ENCODE measurements at places on chromosomes 6 and 20.

DNA sequence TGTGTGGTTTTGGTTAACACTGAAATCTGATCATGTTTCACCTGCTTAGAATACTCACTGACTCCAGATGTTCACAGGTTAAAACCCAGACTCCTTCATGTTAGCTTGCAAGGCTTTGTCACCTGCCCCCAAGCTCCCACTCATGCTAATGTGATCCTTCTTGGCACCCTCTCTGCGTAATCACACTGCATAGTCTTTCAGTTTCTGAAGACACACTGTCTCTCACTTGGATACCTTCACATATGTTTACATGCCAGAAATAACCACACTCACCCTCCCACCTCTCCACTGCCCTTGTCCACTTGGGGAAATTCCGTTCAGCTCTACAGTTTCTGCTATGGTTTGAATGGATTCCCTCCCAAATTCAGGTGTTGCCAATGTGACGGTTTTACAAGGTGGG is 234.7 kb upstream of the SASH1 start:
- no peak for DNase-seq

- DNase-seq = no peak
Measured at GRCh38 chr20:9186396-9186795, 117.5 kb downstream of the PLCB4 start.

DNA sequence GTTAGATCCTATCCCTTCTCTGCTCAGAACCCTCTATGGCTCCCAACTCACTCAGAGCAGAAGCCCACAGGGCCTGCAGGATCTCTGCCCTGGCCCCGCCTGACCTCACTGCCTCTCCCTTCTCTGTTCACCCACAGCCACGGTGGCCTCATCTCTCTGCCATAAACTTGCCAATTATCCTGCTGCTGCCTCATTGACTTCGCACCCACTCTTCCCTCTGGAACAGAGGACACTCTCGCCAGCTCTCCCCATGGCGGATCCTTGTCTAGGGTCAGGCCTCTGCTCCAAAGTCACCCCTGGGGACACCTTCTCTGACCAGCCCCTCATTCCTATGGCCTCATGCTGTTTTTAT is 86.4 kb downstream of the CEBPB start:
- DNase-seq = no peak

DNA sequence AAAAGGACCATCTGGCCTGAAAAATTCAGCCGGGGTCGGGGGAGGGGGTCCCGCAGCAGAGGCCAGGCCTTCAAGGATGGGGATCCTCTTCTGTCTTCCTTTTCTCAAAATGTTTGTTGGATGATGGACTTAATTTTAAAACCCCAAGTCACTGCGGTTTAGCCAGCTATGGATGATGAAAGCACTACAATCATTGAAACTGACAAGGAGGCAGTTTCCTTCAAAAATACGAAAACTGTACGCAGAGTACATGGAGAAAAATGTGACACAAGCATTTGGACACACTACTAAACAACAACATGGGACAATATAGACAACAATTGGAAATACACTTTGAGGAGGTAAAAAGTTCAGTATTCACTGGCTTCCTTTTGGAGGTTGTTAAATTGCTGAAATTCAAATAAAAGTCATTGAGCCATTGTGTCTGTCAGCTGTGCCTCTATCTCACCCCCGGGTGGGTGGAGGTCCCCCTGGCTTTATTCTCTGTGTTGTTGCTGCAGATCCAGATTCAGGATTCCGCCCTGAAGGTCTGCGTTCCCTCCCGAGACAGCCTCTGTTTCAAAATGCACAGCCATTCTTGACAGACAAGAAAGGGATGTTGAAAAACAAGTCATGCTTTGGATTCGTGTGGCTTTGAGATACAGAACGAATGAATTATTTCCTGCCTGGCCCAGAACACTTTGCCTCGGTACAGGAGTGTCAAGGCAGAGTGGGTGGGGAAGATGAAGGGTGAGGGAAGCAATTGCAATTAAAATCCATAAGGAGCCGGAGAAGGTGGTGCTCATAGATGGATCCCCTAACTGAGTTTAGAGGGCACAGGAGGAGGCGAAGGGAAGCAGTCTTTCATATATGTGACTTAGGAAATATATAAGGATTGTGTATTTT is 118.2 kb downstream of the TTLL2 start:
- DNase-seq = no peak

GRCh38 chr20:61806995-61807394 is 258.7 kb downstream of the TAF4 start:
- no peak for DNase-seq

DNA sequence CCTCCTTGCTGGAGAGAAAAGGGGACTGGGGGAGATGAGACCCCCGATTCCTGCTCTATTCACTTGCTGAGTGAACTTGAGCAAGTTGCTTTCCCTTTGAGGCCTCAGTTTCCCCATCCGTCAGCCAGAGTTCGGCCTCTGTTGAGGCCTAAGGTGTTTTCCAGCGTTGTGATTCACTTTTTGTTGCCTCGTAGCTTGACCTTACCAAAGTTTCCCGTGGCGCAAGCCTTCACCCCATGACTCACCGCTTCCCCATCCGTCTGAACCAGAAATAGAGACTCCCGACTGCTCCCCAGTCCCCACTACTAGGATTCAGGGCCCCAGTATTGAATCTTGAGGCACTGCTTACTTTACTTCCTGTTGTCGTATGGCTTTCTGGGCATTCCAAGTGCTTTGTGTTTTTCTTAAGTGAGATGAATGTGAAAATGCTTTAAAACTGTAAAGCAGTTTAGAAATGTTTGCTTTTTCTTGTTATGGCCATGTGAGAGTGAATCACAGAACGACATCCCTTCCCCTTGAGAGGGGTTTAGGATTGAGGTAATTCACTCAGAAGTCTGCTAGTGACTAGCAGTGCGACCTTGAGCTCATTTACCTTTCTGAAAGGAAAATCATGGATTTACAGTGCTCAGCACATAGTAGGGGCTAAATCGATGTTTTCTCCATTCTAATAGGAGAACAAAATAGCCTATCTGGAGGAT is 1.2 kb downstream of the CHMP4B start:
- peak; percentile 78 for DNase-seq

GRCh38 chr6:43490523-43490939 is 13.2 kb downstream of the TJAP1 start:
- peak; percentile 56 for DNase-seq

- DNase-seq = peak; percentile 87
Measured at GRCh38 chr6:52598123-52598823, 21.4 kb upstream of the TRAM2 start.

DNA sequence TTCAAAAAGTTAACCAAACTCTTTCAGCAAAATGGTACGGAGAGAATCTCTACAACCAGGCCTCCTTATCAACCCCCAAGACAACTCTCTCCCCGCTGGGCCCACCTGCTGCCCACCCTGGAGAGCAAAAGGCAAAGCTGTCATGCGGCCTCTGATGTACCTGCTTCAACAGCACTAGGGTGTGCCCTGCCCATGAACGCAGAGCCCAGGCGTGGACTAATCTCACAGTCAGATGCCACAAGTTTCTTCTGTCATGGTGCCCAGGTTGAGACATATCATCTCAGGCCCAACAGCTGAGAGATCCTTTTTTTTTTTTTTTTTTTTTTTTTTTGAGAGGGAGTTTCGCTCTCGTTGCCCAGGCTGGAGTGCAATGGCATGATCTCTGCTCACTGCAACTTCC is 26.3 kb downstream of the SLC2A4RG start:
- DNase-seq = no peak

GRCh38 chr20:62259294-62259565 is 20.9 kb downstream of the OSBPL2 start:
- DNase-seq = no peak

GRCh38 chr6:129749749-129750120 is 39.8 kb upstream of the ARHGAP18 start:
- peak; percentile 48 for DNase-seq

DNA sequence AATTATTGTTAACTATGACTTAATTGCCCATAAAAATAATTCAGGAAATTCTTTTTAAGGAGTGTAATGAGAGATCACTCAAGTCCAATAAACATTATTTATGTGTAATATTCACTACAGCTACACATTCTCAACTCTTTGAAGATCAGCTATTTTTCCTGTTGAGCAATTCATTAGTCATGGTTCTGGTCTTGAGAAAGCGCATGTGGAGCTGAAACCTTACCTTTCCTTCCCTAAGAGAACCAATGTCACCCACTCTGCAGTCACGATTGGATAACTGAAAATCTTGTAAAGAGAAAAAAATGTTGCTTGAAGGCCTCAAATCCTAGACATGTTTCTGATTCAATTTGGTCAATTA is 736.9 kb upstream of the MARCKS start:
- peak; percentile 61 for DNase-seq

DNA sequence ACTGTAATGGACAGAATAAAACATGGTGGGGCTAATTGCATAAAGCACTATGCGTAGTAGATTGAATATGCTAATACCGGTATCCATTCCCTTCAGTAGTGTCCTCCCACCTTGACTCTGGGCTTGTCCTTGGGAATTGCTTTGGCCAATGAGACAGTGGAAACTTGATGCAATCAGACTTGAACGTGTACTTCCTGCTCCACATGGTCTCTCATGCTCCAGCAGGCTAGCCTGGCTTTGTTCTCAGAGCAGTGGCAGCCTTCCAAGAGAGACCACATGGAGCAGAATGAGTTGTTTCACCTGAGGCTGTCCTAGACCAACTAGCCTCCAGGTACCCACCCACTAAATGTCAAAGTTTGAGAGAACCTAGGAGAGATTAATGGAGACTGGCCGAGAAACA is 37.0 kb upstream of the BTBD3 start:
- DNase-seq = no peak

DNA sequence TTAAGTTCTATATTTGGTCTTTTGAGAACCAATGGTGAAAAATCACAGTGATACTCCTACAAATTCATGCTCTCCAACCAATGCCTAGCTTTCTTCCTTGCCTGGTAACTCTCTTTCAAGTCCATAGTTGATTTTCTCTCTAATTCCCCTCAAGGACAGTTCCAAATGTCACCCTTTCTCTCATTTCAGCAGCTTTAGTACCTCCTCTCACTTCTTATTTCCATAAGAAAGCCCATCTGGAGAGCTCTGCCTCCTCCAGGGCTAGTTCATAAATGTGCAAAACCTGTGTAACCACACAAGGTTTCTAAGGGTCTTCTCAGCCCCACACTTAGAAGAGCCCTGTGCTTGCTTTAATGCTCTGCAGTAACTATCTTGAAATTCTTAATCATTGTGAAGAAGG is 155.4 kb upstream of the PLCB4 start:
- no peak for DNase-seq

DNA sequence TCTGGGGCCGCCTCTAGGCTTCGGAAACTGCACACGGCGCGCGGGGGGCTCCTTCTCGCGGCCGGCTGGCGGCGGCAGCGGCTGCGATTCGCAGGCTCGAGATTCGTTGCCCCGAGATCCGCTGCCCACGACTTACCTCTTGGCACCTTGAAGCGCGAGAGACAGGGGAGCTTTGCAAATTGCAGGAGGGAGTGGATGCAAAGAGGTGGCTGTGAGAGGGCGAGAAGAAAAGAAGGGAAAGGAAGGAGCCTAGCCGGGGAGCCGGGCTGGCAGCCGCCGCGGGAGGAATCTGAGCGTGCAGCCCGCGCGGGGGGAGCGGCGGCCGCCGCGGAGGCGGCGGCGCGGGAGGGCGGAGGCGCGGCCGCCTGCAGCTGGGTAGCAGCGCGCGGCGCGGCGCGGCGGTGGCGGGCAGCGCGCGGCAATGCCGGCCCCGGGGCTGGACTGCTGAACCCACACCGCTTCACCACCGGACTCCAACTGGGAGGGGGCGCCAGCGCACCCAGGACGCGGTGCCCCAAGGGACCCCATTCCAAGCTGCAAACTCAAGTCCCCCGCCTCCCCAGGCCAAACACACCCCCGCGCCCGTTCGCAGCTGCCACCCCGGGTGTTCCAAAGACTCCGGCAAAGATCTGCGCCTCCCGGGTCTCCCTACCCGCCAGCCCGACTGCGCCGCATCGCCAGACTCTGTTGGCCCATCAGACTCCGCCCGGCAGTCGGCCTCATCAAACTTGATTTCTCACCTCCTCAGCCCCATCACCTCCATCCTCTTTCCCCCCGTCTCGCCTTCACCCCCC is 44.2 kb upstream of the SUPT3H start:
- DNase-seq = peak; percentile 88
